Stimulated activated CD4-positive, alpha-beta T cell treated with anti-CD3 and anti-CD28 coated beads, Interleukin-1b, Interleukin-23, amount 100 ng/mL, for 1 hour (primary cell): ENCODE measurements at places on chromosomes 4 and X.

DNA sequence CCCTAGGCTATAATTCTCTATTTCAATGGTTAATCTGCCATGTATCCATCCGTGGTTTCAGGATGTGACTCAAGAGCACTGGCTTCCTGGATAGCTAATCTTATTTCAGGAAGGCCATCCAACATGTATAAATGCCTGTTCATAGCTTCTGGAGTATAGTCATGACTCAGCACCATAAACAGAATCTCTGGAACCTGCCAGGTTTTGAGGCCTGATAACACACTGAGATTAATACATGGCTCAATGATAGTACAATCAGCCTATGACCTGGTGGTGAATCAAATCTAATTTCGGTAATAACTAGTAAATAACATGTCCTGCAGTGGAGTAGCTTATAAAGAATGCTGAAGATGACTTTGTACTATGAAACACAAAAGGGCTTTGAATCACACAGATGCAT, 5.7 kb upstream of the IL13RA2 start:
- DNase-seq = no peak

- DNase-seq = no peak
Observed at GRCh38 chrX:39830414-39830813, 267.3 kb downstream of the BCOR start.

DNA sequence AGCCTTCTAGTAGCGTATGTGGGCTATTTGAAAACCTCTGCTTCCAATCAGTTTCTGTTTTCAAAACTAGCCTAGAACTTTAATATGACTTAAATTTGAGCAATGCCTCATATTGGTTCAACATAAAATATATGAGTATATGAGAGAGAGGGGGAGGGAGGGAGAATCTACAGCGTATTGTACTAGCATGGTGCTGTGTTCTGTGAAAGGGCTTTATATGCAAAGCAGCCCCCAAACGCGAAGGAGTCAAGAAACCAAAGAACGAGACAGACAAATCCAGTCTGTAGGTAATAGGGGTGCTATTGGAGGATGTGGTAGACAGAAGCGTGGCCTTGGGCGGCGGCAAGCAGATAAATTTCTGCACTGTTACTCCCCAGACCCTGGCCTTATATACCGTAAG, 784 bp upstream of the ANXA5 start:
- no peak for DNase-seq

- no peak for DNase-seq
Observed at GRCh38 chr4:56448301-56448700, 12.2 kb downstream of the PAICS start.

GRCh38 chr4:7788694-7789425, 150.8 kb downstream of the AFAP1 start:
- no peak for DNase-seq

DNA sequence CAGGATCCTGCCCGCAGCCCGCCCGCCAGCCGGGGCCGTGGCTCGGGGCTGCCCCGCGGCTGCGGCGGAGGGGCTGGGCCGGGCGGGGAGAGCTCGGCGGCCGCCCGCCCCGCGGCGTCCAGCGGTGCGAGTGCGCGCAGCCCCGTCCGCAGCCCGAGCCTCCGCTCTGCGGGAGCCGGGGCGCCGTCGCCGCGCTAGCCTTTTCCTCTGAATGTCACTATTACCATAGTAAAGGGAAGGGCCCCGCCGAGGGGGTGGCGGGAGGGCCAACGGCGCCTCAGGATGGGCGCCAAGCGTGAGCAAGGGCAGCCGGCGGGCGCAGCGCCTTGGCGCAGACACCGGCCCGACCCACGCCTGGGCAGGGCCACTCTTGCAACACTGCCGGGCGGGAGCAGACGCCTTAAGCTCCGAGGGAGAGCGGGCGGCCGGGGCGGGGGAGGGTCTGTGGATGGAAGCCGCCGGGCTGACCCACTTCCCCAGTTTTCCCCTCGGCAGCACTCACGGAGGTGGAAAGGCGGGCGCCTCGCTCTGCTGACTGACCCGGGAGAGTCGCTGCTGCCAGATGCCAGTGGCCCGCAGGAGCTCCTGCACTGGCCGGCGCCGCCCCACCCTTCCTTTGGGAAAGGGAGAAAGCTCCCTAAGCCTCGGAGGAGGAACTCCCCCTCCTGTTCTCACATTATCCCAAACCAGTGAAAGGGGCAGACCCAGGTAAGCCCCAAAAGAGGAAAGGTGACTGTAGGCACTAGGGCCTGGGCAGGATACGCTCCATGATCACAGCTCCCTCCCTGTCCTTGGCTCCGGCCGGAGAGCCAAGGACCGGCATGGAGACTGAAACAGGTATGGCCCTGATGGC, 329.4 kb downstream of the HNRNPD start:
- no peak for DNase-seq
